Activated T-cell treated with anti-CD3 and anti-CD28 coated beads for 4 hours (primary cell): ENCODE measurements at places on chromosomes 6 and 20.

- no peak for DNase-seq
Observed at GRCh38 chr6:120894077-120894476, 440.2 kb downstream of the TBC1D32 start.

- no peak for DNase-seq
Observed at GRCh38 chr20:36791862-36792261, 18.3 kb upstream of the DSN1 start.

- DNase-seq = peak; percentile 63
Observed at GRCh38 chr6:41278699-41279405, 7.6 kb downstream of the TREM1 start.

DNA sequence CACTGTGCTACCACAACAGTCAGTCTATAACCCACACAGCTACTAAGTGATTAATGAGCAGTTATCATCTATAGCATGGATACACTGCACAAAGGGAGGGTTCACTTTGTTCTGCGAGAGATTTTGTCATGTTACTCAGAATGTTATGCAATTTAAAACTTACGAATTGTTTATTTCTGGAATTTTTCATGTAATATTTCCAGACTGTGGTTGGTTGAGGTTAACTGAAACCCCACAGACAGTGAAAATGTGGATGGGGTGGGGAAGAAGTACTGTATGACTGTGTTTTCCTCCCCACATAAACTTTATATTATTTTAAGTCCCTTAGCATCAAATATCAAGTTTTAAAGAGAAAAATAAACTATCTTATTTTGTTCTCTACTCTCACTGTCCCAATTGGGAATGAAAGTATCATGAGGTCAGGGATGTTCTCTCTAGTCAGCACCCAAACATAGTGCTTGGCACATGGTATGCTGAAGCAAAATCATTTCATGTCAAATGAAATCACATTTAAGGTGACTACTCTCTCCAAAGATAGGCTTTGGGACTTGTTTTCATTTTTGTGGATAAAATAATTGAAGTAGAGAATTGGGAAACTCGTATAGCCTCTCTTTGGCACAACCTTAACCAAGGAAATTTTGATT lies 25.4 kb downstream of the DOP1A start:
- DNase-seq = no peak

DNA sequence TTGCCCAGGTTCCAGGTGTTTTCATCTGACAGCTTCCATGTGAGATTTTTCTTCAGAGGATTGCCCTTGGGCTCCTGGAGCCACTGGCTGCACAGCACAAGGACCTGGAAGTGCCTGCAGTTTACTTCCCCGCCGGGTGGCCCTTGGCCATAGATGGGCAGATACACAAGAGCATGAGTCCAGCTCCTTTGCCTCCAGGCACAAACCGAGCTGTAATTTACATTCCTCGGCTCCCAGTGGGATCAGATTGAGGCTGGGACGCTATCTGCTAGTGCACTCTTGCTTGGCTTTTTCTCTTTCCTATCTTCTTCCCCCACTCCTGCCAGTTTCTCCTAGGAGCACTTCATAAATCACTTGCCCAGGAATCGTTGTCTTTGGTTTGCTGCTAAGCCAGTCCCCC lies 85.4 kb upstream of the RALY start:
- no peak for DNase-seq

DNA sequence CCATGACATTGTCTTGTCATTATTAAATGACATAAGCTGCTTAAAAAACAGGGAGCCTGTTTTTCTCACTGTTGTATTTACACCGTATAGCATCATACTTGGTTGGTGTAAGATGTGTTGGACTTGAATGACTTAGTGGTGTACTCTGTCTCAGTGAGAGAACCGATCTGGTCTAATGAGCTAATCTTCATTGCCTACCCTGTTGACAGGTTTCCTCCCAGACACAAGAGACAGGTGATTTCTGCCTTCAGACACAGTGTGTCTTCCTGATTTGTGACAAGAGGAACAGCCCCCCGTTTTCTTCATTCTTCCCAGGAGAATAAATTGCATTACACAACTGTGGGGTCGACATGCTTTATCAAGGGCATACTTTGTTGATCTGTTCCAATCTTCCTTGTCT lies 137.2 kb upstream of the ID4 start:
- no peak for DNase-seq

DNA sequence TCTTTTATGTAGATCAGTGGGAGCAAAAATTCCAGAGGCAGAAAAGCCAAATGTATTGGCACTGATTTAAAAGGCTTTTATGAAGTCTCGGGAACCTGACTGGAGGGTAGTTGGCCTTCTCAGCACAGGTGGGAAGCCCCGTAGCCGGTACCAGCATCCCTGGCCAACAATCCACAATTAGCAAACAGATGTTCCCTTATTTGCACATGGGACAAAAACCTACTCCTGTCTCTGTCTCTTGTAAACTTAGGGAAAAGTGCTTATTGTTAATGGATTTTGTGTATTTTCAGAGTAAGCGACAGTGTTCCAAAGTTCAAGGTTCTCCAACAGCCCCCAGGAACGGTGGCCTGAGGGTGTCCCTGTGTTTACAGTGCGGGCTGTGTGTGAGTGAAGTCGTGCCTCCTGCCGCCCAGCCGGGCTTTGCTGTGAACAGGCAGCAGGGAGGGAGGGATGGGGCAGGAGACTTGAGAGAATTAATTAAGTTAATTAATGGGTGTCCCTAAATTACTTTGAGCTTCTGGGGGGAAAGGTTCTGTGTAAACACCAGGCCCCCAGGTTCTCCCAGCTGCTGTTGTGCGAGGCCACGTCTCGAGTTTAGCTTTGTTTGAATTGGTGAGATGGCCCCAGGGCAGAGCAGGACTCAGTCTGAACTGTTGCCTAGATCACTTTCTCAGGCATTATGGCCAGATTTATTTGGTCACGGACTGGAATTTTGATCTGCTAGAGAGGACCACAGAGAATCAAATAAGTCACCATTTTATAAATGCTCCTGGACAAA lies 3.9 kb downstream of the SYNJ2 start:
- no peak for DNase-seq

DNA sequence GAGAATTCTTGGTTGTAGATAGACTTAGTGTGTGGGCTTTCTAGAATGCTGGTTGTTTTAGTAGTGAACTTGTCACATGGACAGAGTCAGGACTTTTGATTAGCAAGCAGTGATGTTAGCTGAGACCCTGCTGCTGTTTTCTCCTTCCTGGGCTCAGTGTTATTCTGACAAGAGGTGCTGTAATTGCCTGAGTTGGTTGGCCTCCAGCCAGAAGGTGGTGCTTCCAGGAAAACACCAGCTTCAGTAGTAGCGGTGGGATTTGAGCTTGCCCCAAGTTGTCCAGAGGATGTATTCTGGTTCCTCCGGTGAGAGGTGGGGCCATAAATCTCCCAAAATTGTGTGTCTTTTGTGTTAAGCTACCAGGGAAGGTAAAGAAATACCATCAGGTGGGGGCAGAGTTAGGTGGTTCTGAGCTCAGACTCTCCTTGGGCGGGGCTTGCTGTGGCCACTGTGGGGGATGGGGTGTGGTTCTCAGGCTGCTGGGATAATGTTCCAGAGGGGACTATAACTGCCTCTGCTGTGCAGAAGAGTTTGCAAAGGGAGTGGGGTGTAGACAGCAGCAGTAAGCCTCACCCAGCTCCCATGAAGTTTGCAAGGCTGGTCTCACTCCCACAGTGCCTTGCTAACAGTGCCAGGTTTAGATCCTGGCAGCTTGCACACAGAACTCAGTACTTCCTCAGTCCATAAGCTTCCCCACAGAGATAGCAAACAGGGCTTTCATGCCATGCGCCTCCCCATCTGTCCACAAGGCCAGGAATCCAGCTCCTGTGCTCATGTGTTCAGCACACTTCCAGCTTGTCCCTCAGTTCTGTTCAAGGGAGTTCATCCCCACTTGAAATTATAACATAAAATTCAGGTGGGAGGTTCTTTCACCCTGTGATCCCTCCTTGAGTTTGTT lies 278.4 kb upstream of the PTCHD4 start:
- DNase-seq = no peak

- DNase-seq = no peak
Observed at GRCh38 chr6:40922281-40922680, 116.7 kb downstream of the UNC5CL start.

DNA sequence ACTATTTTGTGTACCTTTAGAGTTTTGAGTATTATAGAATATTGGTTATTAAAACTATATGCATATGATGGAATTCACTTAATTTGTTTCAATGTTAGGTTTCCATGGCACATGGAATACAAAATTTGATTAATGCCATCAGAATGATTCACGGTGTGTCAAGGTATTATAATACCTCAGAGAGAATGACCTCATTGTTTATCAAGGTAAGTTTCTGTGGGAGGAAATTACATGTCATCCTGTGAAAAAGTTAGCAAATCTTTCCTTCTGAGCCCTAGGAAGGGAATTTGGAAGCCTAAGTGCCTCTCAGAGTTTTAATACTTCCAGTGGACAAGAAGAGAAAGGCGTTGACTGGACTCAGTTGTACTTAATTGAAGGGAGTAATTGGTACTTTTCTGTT lies 40.8 kb downstream of the DNAH8 start:
- no peak for DNase-seq

- DNase-seq = no peak
Observed at GRCh38 chr6:81590314-81590691, 162.2 kb downstream of the TENT5A start.

DNA sequence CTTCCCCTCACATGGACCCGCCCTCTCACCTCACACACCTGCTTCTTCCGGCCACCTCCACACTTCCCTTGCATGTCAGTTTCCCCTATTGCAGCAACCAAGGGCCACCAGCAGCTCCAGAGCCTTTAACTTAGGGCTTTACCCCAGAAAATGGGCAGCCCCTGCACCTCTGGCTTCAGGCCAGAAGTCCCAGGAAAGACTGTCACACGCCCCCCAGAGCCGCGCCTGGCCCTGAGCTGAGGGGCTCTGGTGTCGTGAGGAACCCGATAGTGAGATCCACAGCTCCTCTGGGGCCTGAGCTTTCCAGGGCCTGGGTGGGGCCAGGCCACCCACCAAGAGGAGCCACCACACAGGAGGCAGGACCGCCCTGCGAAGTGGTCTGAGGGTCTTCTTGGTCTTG lies 182.4 kb downstream of the DLL1 start:
- no peak for DNase-seq

DNA sequence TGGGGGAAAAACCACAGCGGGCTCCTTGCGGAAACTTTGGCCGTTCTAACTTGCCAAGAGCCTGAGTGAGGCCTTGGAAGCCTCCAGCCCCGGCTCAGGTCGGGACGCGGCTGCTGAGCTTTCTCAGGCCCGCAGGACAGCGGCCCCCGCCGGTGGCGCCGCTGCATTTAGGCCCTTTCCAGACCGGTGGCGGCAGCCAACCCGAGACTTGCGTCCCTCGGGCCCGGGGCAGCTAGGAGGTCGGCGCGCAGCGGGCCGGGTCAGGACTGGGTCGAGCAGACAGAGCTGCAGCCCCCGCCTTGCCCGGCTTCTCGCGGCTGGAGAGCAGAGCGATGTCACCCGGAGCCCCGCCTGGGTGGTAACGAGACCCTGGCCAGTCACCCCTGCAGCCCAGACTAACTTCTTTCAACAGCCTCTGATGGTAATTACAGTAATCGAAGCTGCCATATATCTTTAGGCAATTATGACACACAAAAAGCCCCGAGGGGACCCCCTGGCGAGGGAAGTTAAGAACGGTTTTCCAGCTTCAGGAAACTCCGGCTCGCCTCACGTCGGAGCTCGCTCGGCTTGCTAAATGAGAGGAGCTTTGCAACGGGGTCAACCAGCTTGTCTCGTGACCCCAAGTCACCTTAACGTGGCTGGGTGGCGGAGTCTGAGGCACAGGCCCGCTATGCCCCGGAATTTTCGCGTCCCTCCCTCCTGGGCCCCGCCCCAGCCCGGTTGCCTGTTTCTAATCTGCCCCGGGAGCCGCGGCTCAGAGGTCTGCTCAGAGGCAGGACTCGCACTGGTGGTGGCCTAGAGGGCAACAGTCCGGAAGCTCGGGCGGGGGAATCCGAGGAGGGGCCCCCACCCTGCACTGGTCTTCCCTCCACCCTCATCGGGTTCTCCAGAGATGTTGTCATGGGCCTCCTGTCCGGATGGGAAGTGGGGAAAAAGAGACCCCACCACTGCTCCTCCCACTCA lies 3.0 kb downstream of the NR2E1 start:
- no peak for DNase-seq

- DNase-seq = no peak
Observed at GRCh38 chr6:135044639-135045038, 10.0 kb downstream of the HBS1L start.

GRCh38 chr6:120355822-120356221 lies 978.5 kb downstream of the TBC1D32 start:
- DNase-seq = no peak

DNA sequence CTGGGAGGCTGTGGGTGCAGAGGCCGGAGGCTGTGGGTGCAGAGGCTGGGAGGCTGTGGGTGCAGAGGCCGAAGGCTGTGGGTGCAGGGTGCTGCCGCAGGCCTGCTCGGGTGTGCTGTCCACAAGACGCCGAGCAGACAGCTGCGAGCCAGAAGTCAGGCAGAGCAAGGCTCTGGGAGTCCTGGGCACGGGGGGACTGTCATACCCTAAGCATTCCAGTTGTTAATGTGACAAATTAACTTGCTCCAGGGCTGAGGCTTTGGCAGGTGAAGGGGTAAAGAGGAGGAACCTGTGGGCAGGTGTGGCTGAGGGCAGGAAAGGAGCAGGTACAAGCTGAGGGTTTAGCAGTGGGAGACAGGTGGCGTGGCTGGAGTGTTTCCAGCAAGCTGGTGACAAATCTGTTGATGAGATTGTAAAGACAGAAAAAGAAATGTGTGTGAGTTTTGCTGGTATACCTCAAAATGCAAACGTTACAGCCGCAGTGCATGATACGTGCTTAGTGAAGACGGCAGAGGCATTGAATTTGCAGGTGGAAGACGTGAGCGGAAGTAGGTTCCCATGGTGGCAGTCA lies 14.2 kb upstream of the ADRM1 start:
- no peak for DNase-seq

GRCh38 chr6:47852727-47853126 lies 70.9 kb downstream of the OPN5 start:
- no peak for DNase-seq

GRCh38 chr6:42378536-42378935 lies 73.2 kb downstream of the TRERF1 start:
- no peak for DNase-seq

DNA sequence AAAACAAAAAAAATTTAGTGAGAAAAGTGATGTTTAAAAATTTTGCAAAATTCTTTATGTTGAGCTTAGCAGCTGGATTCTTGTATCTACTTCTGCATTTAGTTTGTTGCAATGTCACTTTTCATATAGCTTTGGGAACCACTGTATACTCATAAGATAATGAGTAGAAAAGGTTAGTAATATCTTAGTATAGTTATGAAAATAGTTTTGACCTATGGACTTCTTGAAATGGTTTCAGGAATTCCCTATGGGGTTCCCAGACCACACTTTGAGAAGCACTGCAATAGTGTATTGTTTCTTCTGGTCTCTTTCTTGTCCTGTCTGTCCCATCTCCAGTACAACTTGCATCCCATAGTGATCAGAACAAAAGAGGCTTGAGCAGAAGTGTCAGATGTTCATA lies 29.4 kb downstream of the PPP1R16B start:
- no peak for DNase-seq

DNA sequence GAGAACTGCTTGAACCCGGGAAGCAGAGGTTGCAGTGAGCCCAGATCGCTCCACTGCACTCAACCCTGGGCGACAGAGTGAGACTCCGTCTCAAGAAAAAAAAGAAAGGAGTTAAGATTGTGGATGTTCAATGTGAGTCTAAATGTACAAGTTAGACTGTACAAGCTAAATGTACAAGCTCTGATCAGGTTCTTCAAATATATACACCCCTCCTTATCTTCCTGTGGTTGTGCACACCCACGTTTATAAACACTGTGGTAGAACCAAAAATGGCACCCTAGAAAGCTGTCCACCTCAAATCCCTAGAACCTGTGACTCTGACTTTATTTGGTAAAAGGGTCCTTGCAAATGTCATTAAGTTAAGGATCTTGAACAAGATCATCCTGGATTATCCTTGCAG lies 11.2 kb upstream of the RANBP9 start:
- no peak for DNase-seq
